ENCODE measurements at places on chromosomes 5 and 9. TPM values are rescaled to one million over a fixed set of nuclear protein-coding genes. Genes with fewer than 3 reads are reported as not detected.

GABRA1 gene
- not detected for total RNA-seq

OTP gene
- total RNA-seq = not detected

DNA sequence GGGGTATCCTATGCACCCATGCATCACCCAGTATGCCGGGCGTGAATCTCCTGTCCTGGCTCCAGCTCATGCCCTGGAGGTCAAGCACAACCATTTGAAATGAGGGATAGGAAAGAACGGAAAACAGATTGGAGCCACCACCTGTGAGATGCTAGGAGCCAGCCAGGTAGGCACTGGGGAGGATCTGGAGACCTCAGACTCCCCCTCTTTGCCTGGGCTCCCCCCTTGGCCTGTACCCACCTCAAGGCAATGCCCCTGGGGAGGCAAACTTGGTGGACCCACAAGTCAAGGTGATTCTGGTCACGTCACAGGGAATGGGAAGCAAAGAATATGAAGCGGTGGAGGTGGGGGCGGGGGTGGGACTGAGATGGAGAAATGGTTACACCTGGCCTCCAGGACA lies 92.6 kb downstream of the PAX5 start:
- no peaks in the 10 kb centered on the region for H3K36me3 ChIP-seq
- DNase-seq = no peak
- no peaks in the 10 kb centered on the region for H3K27me3 ChIP-seq
- H3K27ac ChIP-seq = no peak overlapping the region
- H3K4me1 ChIP-seq = no peaks in the 10 kb centered on the region

GRCh38 chr9:98502976-98503325 lies 205.8 kb downstream of the GABBR2 start:
- no peaks in the 10 kb centered on the region for H3K4me1 ChIP-seq
- H3K27me3 ChIP-seq = no peaks in the 10 kb centered on the region
- no peaks in the 10 kb centered on the region for H3K36me3 ChIP-seq

DNA sequence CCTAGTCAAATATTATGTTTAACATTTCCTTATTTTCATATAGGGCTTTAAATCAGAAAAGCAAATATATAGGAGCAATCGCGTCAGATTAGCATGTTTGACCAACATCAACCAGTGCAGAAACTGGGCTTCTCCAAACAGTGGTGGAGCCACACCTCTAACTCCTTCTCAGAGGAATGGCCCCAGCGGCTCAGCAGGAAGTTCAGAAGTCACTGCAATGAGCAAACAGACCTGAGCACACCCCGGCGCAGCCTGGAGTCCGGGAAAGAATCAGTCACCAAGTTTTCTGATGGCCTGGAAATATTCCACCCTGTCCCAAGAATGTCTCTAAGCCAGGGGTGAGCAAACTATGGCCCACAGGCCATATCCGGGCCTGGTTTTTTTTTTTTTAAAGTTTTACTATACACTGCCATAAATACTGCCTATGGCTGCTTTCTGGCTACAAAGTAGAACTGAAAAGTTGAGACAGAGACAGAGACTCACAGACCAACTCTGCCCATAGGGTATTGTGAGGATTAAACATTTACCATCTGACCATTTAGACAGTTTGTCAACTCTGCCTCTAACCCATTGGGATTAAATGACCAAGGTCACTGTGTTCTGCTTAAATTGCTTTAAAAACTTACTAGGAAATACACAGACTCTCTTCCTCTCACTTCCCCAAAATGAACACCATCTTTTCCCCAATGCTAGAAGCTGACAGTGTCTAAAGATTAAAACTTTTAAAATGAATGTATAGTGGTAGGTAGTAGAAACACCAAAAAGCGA lies 5.4 kb downstream of the GOLM1 start:
- H3K27me3 ChIP-seq = peaks cover 4% of the 10 kb centered on the region
- DNase-seq = no peak
- peaks cover 5% of the 10 kb centered on the region for H3K4me1 ChIP-seq
- H3K27ac ChIP-seq = no peak overlapping the region
- H3K36me3 ChIP-seq = no peaks in the 10 kb centered on the region
- no peak overlapping the region for H3K4me3 ChIP-seq

DNA sequence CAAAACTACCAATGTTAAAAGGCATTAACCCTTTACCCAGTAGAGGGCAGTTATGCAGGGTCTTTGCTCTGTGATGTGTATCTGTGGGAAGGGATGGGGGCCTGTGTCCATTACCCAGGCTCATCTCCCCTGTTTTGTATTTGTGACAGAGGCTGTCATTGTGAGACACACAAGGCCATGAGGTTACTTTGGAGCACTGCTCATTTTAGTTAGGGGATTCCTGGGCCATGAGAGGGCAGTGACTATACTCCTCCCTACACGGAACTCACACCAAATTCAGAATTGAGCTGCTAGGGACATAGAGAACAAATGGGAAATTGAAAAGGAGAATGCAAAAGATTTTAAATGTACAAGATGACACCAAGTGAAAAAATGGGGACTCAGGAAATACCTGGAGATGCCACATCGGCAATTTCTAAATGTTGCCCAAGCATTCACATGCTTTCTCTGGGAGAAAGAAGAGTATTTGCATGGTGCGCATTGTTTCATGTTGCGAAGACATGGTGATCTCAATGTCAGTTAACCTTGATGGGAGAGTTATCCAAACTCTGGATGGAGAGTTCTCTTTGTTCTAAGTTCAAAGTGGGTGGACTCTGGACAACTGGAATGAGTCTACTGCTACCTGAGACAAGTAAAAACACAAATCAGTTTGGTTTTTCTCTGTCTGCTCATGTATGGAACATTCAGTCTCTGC lies 32.5 kb downstream of the C9orf152 start:
- DNase-seq = no peak
- peaks cover 3% of the 10 kb centered on the region for H3K4me1 ChIP-seq
- no peaks in the 10 kb centered on the region for H3K27me3 ChIP-seq
- H3K27ac ChIP-seq = no peak overlapping the region
- no peak overlapping the region for H3K4me3 ChIP-seq

GRCh38 chr5:100623719-100624118 lies 88.5 kb downstream of the FAM174A start:
- DNase-seq = peak; percentile 61
- no peak overlapping the region for H3K4me3 ChIP-seq
- no peaks in the 10 kb centered on the region for H3K27me3 ChIP-seq
- no peaks in the 10 kb centered on the region for H3K4me1 ChIP-seq
- no peak overlapping the region for H3K27ac ChIP-seq

- no peaks in the 10 kb centered on the region for H3K36me3 ChIP-seq
- no peaks in the 10 kb centered on the region for H3K27me3 ChIP-seq
- H3K4me3 ChIP-seq = no peak overlapping the region
- peaks cover 16% of the 10 kb centered on the region for H3K4me1 ChIP-seq
- no peak for DNase-seq
- no peak overlapping the region for H3K27ac ChIP-seq
Observed at GRCh38 chr9:137534256-137535119, 15.7 kb downstream of the PNPLA7 start.

GRCh38 chr5:160280384-160281095 lies 31.8 kb downstream of the CCNJL start:
- H3K27ac ChIP-seq = no peak overlapping the region
- H3K27me3 ChIP-seq = no peaks in the 10 kb centered on the region
- no peak overlapping the region for H3K4me3 ChIP-seq
- peaks cover 6% of the 10 kb centered on the region for H3K36me3 ChIP-seq
- no peak for DNase-seq

- H3K27me3 ChIP-seq = no peaks in the 10 kb centered on the region
- no peaks in the 10 kb centered on the region for H3K36me3 ChIP-seq
- DNase-seq = no peak
- H3K27ac ChIP-seq = no peak overlapping the region
Observed at GRCh38 chr5:6404129-6404528, 25.8 kb upstream of the MED10 start.

- H3K4me3 ChIP-seq = no peak overlapping the region
- no peak overlapping the region for H3K27ac ChIP-seq
- H3K4me1 ChIP-seq = no peaks in the 10 kb centered on the region
Observed at GRCh38 chr9:2677915-2678889, 39.1 kb upstream of the KCNV2 start.

DNA sequence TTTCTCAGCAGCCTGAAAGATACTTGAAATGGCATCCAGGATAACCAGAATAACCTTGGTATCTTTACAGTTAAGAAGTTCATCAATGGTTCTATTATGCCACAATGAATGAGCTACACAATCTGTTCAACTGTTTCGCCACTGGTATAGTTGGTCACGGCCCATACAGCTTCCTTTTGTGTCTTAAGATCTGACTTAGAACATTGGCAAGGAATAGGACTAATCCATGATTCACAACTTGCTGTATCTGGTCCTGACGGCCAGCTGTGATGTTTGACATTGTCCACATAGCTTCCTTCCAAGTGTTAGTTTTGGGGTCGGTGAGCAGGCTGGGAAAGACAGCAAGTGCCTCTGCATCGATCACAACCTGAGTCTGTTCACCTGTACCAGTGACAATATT lies 113.3 kb upstream of the RAD23B start:
- no peak for DNase-seq
- H3K27me3 ChIP-seq = no peaks in the 10 kb centered on the region
- no peak overlapping the region for H3K4me3 ChIP-seq
- H3K36me3 ChIP-seq = no peaks in the 10 kb centered on the region
- peaks cover 7% of the 10 kb centered on the region for H3K4me1 ChIP-seq

- no peaks in the 10 kb centered on the region for H3K36me3 ChIP-seq
- no peak overlapping the region for H3K27ac ChIP-seq
Observed at GRCh38 chr5:176618783-176619182, 8.8 kb upstream of the GPRIN1 start.

GRCh38 chr5:33888587-33888986 lies 3.2 kb downstream of the ADAMTS12 start:
- no peak overlapping the region for H3K4me3 ChIP-seq
- H3K36me3 ChIP-seq = no peaks in the 10 kb centered on the region
- DNase-seq = no peak
- peaks cover 3% of the 10 kb centered on the region for H3K4me1 ChIP-seq

GRCh38 chr5:159049844-159050315 lies 49.8 kb downstream of the EBF1 start:
- H3K4me1 ChIP-seq = peaks cover 6% of the 10 kb centered on the region
- DNase-seq = no peak
- H3K4me3 ChIP-seq = no peak overlapping the region

- peaks cover 12% of the 10 kb centered on the region for H3K27me3 ChIP-seq
- H3K4me3 ChIP-seq = no peak overlapping the region
- peaks cover 13% of the 10 kb centered on the region for H3K4me1 ChIP-seq
- H3K36me3 ChIP-seq = no peaks in the 10 kb centered on the region
Observed at GRCh38 chr5:149273950-149274349, 2.3 kb downstream of the AFAP1L1 start.

DNA sequence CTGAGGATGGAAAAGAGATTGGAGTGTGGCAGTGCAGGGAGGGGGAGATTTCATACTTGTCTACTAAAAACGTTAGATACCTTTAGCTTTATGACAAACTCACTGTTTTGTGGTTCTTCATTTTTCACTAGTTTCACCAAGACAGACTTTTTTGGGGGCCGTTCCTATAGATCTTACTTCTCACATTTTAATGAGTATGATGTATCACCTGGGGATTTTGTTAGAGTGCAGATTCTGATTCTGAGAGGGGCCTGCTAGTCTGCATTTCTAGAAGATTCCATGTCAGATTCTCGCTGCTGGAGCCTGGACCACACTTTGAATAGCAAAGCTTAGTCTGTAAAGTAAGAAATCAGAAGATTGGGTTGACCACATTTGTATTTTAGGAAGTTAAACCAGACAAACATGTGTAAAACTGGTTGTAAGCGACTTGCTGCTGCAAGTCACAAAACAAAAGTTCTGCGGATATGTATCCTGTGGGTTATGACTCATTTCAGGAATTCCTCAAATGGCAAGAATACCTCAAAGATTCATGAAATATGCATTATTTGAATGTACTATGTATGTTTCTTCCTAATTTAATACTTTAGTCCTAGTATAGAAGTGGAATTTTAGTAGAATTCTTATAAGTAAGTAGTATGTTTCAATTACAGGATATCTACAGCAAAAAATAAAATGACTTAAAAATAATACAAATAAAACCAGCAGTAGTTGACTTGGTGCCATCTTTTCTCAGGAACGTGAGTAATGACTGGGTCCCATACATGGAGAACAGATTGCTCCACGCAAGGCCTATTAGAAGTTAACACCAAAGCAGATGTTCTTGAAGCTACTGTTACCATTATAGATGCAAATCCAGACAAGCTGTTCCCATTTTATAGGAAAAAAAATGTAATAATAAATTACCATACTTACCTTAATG lies 27.8 kb downstream of the NFIL3 start:
- no peak for DNase-seq
- no peak overlapping the region for H3K27ac ChIP-seq
- H3K4me3 ChIP-seq = no peak overlapping the region
- no peaks in the 10 kb centered on the region for H3K4me1 ChIP-seq

DNA sequence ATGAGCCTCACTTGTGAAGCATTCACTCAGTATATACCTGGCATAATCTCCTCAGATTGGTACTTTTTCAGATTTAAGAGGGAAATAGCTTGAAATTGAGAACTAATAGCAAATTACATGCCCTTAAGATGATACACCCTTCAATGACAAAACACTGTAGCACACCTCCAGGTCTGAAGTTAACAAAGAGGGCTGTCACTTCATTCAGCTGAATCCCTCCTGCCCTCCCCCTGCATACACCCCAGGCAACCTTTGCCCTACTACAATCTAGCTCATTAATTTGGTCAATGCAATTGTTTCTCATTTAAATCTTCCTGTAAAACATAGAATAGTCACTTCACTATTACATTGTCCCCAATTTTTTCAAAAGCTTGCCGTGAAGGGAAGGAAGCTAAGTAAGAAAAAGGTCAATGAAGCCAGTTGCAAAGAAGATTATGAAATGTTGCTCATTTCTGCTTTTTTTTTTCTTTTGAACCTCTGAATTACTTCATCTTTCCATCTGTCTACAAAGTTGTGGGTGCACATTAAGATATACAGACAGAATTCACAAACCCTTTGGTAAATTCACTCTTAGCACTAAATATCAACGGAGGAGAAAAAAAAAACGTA lies 294.8 kb upstream of the PTGER4 start:
- H3K27ac ChIP-seq = peak overlapping the region; percentile 39
- DNase-seq = peak; percentile 21
- peaks cover 26% of the 10 kb centered on the region for H3K4me1 ChIP-seq
- H3K27me3 ChIP-seq = no peaks in the 10 kb centered on the region
- H3K36me3 ChIP-seq = no peaks in the 10 kb centered on the region

DNA sequence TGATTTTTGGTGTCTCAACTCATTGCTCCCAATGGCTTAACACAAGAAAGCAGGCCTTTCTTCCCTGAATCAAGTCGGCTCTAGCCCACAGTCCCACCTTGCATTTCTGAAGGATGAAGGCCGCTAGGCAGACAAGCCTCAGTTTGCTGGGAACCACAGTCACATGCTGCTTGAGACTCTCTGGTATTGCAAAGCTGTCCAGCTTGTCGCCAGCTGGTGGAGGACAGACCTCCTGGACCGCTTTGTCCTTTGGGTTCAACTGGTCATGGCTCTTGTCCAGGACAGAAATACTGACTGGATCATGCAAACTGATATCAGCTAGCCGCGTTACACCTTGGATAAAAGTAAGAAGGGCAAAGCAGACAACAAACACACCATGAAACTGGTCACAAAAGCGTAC lies 23.1 kb downstream of the DDX31 start:
- H3K36me3 ChIP-seq = peaks cover 77% of the 10 kb centered on the region
- no peak overlapping the region for H3K4me3 ChIP-seq
- no peak for DNase-seq
- no peak overlapping the region for H3K27ac ChIP-seq

All from natural killer cell (primary cell).